Stimulated activated CD4-positive, alpha-beta T cell treated with anti-CD3 and anti-CD28 coated beads, Interleukin-15, amount 100 ng/mL, for 48 hours (primary cell): ENCODE measurements at places on chromosomes 5 and 9.

- no peak for DNase-seq
These were observed 133.6 kb downstream of the ATG10 start for GRCh38 chr5:82105457-82105856.

DNA sequence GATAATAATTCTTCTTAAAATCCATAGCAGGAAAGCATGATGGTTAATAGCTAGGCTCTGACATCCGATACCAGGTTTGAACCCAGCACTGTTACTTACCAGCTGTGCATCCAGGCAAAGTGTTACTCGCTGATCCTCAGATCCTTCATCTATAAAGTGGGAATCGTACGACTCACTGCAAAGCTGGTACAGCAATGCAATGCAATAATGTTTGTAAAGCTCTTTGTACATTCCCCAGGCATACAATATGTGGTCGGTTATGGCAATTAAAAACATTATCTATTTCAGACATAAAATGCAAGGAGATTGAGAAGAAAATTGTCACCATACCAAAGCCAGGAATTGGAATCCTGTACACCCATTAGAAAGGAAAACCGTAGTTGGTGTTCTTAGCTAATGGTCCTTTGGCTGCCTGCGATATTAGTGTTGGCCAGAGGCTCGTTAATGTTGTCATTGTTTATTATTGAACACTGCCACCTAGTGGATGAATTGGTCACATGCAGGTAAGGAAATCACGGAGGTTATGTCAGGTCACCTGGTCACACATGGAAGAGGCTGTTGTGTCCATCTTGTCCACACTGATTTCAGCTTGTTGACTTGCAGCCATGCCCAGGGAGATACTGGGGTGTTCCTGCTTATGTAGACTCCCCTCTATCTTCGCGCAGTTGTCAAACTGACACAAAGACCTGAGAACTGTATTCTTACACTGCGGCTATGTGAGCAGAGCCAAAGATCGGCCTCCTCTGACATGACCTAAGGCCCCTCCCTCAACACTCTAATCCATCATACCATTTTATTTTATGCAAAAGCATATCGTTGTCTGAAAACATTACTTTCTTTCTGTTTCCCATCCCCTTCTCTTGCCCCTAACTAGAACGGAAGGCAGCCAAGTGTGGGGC lies 87.5 kb upstream of the PPP2R2B start:
- DNase-seq = peak; percentile 27

DNA sequence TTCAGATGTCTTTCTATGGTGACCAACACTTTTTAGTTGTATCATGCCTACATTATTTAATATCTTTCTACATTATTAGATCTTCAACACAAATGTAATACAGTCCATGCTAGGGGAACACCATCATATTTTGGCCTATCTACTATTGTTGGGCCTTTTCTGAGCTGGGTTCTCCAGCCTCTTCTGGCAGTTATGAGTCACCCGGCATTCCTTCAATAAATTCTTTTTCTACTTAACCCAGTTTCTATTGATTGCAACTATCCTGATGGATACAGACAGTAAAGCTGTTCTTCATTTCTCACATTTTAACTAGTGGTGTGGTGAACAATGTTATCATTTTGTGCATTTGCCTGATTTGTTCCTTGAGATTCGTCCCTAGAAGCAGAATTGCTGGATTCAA lies 529.3 kb downstream of the BNC2 start:
- no peak for DNase-seq

DNA sequence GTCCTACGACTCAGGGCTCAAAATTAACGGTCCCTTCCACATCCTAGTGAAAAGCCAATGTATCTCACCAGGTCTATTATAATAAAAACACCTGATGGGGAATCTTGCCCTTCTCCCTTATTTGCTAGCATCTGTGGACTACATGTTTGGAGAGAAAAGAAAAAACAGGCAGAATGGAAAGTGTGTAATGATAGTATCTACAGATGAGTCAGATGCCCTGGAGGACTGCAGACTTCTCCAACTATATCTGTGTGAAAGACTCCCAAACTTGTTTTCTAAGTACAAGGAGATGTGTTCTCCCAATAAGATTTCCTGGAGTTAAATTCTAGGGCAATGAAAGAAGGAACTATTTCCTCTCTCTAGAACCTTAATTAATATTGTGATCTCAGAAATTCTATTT lies 66.0 kb downstream of the FOXB2 start:
- no peak for DNase-seq

- DNase-seq = no peak
These were observed 8.8 kb downstream of the BARHL1 start for GRCh38 chr9:132591244-132591643.

GRCh38 chr5:40932766-40933165 lies 23.5 kb downstream of the C7 start:
- DNase-seq = no peak

DNA sequence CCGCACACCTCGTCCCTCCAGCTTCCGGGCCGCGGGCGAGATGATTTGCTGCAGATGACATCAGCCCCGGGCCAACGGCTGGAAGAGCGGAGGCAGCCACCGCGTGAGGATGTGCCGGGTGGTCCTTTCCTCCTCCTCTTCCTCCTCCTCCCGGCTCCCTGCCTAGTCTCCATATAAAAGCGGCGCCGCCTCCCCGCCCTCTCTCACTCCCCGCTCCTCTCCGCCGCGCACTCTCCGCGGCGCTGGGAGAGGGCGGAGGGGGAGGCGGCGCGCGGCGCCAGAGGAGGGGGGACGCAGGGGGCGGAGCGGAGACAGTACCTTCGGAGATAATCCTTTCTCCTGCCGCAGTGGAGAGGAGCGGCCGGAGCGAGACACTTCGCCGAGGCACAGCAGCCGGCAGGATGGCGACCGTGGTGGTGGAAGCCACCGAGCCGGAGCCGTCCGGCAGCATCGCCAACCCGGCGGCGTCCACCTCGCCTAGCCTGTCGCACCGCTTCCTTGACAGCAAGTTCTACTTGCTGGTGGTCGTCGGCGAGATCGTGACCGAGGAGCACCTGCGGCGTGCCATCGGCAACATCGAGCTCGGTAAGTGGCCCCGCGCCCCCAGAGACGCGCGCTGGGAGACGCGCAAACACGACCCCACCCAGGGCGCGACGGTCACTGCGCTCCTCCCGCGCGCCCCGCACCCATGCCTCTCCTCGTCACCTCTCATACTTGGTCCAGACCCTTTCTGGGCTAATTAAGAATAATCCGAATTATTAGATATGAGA lies at the start of gene MAP1B:
Gene MAP1B (plus strand): TSS at position 345 of the 770 bp plus-strand sequence. CDS start 57 bp downstream, at position 402.
- no peak for DNase-seq

DNA sequence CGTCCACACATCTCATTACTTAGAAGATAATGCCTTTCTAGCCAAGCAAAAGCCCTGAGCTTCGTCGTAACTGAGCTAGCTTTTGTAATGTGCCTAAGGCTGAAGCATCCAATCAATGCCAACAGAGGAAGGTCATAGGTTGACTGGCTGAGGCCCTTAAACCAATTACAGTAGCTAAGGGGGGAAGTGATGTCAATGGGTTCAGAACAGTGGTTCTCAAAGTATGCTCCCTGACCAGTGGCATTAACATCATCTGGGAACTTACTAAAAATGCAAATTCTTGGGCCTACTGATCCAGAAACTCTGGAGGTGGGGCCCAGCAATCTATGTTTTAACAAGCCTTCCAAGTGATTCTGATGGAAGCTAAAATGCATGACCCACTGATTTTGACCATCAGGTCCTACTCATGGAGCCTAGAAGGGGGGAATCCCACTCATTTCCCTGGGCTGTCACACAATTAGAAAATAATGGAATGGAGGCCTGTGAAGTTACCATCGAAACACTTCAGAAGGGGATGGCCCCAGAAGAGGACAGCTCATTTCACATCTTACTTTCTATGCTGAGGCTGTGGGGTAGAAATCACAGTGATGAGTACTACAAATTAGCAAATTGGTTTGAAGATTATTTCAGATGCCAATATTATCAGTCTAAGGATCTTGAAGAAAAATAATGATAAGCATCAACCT lies 4.8 kb upstream of the VLDLR start:
- DNase-seq = no peak

- DNase-seq = no peak
These were observed 473.0 kb downstream of the ZSWIM6 start for GRCh38 chr5:61805101-61805500.

DNA sequence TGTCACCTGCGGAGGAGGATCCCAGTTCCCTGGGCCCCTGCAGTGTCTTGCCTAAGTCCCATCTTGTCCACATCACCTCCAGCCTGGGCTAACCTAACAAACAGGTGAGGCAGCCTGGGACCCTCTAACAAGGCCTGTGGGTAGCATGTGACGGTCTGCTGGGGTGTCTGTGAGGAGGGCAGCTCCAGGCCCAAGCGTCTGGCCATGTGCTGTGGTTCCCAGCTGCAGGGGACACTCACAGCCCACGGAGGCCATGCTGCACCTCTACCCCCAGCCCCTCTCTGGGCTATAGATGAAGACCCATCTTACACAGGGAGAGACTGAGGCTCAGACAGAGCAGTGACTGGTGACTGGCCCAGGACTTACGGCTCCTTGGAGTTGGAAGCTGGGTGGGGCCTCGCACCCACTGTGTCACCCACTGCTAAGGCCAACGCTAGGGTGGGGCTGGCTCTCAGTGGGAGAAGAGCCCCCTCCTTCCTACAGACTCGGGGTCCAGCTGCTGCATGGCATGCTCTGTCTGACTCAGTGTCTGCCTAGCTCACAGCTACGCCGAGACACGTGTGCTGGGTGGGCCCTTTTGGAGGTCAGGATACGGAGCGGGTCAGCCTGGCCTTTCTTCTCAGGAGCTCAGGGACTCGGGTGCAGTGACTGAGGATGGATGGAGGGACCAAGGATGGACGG lies 40.8 kb upstream of the RNF130 start:
- DNase-seq = no peak

DNA sequence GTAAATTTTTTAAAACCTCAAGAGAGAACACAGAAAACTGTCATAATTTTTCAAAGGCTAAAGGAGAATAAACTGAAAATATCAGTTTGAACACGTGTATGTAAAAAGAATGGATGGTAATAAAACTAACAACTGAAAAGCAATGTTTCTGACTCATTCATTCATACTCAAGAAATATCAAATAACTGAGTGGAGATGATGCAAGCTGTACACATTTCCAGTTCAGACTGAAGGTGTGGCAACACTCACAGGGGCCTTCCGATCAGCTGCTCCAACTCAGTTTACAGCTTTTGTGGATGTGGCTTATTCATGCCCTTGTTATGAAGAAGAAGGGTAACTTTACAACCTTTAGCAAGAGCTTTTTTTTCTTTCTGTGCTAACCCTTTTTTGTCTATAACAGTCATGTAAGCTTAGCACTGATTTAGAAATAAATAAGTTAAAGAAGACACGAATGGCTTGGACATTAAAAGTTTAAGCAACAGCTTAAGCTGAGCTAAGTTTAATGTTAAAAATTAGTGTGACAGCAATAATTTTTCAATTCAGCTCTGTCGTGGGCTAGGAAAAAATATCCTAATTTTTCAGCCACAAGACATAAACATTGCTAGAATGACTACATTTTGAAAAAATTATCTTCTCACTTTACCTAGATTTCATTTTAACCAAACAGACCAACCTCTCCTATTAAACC lies 453.5 kb downstream of the RAB3C start:
- DNase-seq = peak; percentile 36

GRCh38 chr5:81353189-81353588 lies 40.7 kb downstream of the ACOT12 start:
- no peak for DNase-seq

DNA sequence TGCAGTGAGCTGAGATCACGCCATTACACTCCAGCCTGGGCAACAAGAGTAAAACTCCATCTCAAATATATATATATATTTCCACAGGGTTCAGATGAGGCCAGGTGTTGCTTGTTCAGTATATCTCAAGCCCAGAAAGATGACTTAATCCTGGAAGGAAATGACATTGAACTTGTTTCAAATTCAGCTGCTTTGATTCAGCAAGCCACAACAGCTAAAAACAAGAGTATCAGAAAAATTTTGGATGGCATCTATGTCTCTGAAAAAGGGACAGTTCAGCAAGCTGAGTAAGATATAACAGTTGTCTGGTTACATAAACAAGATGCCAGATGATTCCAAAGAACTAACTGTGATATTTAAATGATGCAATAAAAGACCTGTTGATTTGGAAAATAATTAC lies 352.0 kb downstream of the KCTD16 start:
- no peak for DNase-seq

DNA sequence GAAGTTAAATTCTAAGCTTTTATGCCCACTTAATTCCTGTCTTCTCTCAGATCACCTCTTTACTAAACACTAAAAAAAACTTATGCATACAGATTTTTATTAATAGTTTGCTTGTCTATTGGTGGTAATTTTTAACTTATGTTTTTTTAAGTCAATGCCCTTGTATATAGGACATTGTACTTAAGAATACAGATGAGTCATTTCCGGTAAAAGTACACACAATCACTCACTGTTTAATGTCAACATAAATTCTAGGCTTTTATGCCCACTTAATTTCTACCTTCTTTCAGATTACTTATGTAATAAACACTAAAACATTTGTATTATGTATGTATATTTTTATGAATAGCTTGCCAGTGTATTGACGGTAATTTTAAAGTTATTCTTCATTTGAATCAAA lies 872.8 kb upstream of the CDH9 start:
- no peak for DNase-seq

GRCh38 chr9:130857864-130858738 lies 23.0 kb downstream of the ABL1 start:
- no peak for DNase-seq

DNA sequence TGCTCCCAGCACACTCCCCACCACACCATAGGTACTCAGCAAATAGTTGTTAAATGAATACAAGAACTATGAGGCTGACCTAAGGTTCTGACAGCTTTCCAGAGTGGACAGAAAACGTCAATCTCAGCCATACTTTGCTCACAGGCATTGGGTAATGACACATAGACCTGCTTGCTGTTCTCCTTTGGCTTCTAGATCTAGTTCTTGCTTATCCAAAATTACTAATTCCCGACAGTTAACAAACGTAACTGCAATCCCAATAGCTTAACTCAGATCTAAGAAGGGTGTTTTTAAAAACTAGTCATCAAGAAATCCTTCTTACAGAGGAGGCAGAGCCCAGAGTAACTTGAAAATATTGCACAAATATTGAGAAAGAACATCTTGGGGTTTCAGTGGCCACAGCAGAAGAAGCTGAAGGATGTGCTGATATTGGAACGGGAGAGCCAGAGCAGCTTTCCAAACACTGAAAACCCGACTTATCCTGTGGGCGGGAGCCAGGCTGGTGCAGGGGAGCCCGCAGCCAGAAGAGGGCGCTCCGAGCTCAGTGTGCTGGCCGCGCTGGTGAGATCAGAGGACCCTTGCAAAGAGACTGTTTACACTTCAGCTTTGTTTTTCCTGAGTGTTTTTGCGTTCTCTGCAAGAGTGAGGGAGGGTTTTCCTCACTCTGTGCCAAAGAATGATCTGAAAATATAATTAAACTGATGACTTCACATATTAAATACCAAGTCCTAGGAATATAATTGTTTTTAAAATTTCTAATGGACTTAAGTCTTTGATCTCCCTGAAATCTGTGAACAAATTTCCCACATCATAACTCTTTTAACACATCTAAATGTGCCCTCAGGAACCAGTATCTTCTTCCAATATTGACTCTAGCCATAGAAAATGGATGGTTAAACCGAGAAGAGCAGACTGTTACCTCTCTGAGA lies 30.3 kb downstream of the FGF1 start:
- DNase-seq = peak; percentile 63

DNA sequence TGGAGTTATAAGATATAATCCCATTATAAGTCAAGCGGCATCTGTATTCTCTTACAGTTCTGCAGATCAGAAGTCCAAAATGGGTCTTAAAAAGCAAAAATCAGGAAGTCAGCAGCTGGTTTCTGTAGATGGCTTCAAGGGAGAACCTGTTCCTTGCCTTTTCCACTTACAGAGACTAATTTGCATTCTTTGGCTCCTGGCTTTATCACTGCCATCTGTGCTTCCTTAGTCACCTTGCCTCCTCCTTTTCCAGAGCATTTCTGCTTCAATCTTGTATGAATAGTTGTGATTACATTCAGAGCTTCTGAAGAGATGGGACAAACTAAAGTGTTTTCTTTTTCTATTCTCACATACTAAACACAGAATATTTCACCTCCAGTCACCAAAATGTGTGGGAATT lies 647.3 kb upstream of the GRAMD2B start:
- DNase-seq = no peak
